Stimulated activated CD8-positive, alpha-beta memory T cell treated with anti-CD3 and anti-CD28 coated beads, Interleukin-4, amount 100 ng/mL, for 1 hour (primary cell): ENCODE measurements at places on chromosomes 3 and 15.

DNA sequence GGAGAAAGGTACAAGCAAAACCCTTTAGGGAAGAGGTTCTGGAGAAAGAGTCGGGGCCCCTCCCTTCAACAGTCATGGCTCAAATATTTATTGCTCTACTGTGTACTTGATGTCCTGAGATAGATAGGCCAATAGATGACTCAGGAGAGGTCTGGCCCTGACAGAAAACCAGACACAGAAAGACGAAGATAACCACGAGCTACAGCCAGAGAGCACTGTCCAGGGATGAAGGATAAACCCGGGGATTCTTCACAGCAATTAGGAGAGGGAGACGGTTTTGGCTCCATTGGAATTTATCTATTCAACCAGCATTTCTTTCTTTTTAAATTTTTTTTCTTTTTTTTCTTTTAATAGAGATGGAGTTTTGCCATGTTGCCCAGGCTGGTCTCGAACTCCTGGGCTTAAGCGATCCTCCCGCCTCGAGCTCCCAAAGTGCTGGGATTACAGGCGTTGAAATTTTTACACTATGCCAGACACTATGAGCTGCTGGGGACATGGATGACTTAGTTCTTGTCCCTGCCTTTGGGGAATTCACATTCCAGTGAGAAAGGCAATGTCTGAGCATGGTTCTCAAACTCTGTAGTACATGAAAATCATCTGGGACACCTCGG is 4.6 kb upstream of the CIDEC start:
- no peak for DNase-seq

DNA sequence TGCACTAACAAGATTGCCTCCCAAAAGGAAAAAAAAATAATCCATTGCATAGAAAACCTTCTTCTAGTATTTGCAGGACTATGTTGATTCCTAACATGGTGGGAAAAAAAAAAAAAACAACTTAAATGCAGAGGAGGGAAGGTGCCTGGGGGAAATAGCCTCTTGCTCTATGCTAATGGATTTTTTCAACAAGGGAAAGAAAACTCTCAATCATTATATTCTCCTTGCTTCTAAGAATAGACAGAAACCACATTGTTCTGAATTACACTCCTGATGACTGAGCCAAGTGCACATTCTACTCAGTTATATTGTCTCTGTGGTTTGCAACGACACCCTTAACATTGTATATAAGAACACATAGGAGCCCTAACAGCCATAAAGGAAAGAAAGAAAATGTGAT is 760.2 kb downstream of the NAALADL2 start:
- no peak for DNase-seq

- DNase-seq = no peak
Observed at GRCh38 chr3:159844801-159845261, 143.8 kb upstream of the IL12A start.

GRCh38 chr3:29050155-29050554 is 230.7 kb upstream of the RBMS3 start:
- DNase-seq = no peak

- DNase-seq = no peak
Observed at GRCh38 chr15:68654786-68655560, 76.2 kb downstream of the CORO2B start.

DNA sequence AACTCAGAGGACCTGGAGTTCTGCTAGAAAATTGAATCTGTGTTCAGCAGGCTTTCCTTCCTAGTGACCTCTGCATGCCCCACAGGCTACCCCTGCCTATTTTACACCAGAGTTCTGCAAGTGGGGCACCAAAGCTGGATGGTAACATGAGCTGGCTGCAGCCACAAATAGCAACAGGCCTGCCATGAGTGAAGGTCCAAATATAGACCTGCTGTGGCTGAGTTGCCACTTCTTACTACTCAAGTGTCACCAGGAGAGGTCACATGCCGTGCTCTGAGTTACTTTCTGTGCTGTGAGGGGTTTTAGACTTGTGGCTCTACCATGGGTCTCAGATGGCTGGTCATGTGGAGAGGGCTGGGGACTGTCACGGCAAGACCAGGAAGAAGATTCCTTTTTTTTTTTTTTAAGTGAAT is at the start of gene FSD2:
FSD2 (minus strand) TSS at position 76 of the 413 bp plus-strand sequence. CDS start 18,679 bp downstream, outside the sequence.
- DNase-seq = no peak

DNA sequence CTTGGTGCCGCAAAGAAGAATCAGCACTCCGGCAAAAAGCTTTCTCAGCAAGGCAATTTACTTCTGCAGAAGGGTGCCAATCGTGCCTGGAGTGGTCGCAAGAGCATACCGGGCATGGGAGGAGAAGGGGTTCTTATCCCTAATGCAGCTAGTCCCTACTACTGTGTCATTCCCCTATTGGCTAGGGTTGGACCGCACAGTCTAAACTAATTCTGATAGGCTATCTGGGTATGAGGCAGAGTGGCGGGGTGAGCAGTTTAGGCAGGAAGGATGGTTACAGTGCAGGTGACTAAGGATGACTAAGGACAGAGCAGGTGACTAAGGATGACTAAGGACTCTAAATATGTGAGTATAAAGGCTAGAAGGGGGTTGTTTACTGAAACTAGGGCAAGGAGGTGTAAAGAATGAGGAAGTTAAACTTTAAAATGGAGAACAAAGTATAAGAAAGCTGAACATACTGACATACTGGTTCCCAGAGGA is 52.9 kb downstream of the PGBD4 start:
- DNase-seq = no peak

DNA sequence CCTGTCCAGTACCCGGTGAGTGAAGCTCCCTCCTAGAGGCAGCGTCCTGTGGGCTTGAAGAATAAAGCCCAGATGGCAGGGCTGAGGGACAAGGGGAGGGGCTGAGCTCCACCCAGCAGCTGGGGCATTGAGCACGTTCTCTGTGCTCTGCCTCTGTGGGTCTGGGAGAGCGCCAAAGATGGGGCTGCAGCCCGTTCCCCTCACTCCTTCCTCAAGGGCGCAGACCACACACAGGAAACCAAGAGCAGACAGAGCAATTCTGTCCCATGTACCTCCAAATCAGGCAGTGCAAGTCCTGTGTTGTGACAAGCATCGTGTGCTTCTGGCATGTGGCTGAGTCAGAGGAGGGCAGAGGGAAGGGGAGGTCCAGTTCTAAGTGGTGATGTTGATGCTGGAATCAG is 15.7 kb upstream of the KIF23 start:
- no peak for DNase-seq

- DNase-seq = no peak
Observed at GRCh38 chr15:95713324-95713723, 617.2 kb upstream of the NR2F2 start.

DNA sequence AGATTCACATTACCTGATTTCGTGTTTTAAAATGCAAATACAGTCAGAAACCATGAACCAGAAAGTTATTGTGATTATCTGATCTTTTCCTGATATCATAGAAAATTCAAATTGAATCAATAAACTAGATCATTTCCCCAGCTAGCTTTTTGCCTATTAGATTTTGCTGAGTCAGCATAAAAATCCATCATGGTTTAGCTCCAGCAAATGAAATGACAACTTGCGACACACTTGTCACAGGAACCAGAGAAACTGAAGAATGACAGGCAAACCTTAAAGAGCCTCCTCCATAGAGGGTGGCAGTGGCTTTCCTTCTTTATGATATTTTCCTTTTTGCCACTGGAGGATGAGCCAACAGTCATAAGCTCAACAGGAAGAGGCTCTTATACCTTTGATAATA is 30.6 kb upstream of the TMEM108 start:
- DNase-seq = no peak

DNA sequence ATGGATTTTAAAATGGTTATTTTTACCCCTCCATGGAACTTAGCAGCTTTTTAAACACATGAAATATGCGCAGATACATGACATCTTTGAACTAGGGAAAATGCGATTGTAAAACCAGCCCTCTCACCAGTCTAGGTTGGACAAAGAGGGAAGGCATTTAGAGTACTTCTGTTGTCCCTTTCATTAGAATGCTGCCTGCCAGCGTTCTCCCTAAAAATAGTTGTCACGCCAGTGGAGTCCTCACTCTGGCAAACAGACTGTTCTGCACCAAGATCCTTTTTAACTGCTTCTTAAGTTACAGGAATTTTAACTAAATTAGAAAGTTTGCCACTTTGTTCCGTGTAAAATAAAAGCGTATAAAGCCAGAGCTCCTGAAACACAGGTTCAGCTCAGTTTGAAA is 295.3 kb downstream of the VPS13C start:
- no peak for DNase-seq

DNA sequence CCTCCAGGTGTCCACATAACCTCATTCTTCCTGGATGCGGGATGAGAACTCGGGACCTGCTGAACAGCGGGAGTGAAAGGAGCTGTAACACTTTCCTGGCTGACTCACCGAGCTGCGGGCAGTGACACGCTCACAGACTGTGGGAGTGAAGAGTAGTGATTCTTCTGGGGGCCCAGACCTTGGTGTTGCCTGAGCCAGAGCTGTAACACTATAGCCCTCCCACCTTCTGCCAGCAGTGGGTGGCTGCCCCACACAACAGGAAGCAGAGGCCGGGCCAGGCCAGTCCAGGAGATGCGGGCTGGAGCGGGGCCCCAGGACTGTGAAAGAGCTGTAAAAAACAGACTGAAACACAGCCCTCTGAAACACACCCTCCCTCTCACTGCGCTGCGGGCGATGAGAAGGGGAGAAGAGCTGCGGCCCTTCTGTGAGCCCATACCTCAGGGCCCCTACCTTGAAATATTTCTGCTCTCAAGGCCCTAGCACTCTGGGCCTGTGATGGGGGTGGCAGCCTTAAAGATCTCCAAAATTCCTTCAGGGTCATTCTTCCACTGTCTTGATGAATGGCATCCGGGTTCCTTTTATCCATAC is 464.0 kb upstream of the CCDC54 start:
- DNase-seq = no peak
